NCI-H187 (cell line): ENCODE measurements at places on chromosomes 7 and 10.

DNA sequence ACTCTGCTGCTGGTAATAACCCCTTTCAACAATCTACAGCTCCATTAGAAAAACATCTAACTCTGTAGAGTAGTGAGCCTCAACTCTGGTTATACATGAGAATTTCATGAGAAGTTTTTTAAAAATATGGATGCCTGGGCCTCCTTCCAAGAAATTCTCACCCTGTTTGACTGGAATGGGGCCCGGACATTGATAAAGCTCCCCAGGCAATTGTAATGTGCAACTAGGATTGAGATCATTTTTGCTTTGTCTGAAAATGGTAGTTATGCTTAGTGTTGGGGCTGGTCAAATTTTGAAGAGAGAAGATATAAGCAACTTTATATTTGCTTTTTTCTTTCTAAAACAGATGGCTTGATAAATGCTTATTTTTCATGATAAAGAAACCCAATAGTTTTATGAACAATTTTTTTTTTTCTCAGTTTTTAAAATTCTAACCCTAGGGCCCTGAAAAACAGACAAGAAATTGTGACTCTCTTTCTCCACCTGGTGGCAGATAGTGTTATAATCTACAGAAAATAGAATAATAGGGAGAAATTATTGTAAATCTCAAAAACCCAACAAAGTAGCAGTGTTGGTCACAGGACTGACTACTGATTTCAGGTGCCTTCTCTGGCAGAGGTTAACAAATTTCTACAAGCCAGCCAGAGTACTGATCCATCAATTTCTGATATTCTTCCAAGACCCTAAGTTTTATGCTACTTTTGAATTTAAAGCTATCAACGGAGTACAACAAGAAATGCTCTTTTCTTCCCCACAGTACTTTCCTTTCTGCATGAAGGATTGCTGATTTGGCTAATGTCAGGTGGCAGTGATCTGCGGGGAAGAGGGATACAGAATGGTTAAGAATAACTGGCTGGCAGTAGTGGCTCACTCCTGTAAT is 174.8 kb downstream of the DKK1 start:
- DNase-seq = no peak

GRCh38 chr7:151518105-151518946 is 1.4 kb downstream of the RHEB start:
- DNase-seq = no peak

DNA sequence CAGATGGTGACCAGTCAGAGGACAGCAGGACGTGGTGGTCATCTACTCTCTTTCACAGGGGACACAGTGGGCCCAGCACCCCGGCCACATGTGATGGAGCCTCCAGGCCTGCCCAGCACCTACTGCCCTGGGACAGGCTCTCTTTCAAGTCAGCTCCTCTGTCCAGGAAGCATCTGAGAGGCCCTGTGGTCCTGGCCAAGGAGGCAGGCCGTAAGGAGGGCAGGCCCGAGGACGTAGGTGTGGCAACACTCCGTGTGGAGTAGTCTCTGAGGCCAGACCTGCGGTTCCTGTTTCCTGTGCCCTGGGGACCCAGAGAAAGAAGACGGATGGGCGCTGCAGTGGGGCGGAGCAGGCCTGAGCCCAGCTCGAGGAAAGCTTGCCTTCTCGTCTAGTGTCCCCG is 179.2 kb downstream of the EBF3 start:
- DNase-seq = no peak

GRCh38 chr7:125423458-125424155 is 494.0 kb upstream of the POT1 start:
- no peak for DNase-seq

GRCh38 chr7:103501206-103501605 is 55.2 kb upstream of the SLC26A5 start:
- no peak for DNase-seq
